ENCODE measurements at places on chromosomes 5 and 9. TPM values are rescaled to one million over a fixed set of nuclear protein-coding genes. Genes with fewer than 3 reads are reported as not detected.

The DCTN4 gene
- total RNA-seq = 107 TPM

The OR2Y1 gene
- not detected for total RNA-seq

The B4GALT7 gene
- total RNA-seq = 18.9 TPM

The SOHLH1 gene
- not detected for total RNA-seq

The CDKN2B gene
- total RNA-seq = 0.92 TPM

The PDZD2 gene
- total RNA-seq = 30.0 TPM

The PCDHA1 gene
- total RNA-seq = 13.8 TPM

The OSMR gene
- total RNA-seq = 2.8 TPM

The CMYA5 gene
- total RNA-seq = 1.8 TPM

The CAVIN4 gene
- total RNA-seq = 8.8 TPM

The ADAMTS16 gene
- total RNA-seq = 3.5 TPM

The FBXL17 gene
- total RNA-seq = 93.9 TPM

The GPRIN1 gene
- total RNA-seq = 67.8 TPM

Data from diencephalon (tissue), 1 donor.